ENCODE measurements at places on chromosomes 4 and X.

DNA sequence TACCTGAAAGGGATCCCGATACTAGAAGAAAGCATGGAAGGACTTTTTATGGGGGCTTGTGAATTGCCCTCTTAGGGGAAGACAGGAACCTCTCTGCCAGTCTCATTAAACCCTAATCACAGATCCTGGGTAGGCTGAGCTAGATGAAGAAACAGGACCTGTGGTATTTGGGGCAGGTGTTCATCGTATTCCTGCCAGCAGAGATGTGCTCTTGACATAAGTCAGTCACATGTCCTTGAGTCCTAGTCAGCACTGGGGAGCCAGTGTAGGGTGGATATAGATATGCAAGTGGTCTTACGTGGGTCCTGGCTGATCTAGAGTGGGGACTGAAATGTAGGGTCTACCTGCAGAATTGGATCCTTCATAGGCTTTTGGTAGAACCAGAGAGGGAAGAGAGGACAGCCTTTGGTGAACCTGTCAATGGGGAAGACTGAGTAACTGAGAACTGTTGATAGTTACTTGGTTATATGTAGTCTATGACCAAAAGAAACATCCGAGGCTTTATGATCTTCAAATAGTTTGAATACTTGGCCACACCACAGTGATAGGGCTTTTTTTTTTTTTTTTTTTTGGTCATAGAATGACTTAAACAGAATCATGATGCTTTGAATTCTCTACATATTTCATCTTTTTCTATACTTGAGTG is 63.5 kb upstream of the WDR1 start:
- no peak for DNase-seq

DNA sequence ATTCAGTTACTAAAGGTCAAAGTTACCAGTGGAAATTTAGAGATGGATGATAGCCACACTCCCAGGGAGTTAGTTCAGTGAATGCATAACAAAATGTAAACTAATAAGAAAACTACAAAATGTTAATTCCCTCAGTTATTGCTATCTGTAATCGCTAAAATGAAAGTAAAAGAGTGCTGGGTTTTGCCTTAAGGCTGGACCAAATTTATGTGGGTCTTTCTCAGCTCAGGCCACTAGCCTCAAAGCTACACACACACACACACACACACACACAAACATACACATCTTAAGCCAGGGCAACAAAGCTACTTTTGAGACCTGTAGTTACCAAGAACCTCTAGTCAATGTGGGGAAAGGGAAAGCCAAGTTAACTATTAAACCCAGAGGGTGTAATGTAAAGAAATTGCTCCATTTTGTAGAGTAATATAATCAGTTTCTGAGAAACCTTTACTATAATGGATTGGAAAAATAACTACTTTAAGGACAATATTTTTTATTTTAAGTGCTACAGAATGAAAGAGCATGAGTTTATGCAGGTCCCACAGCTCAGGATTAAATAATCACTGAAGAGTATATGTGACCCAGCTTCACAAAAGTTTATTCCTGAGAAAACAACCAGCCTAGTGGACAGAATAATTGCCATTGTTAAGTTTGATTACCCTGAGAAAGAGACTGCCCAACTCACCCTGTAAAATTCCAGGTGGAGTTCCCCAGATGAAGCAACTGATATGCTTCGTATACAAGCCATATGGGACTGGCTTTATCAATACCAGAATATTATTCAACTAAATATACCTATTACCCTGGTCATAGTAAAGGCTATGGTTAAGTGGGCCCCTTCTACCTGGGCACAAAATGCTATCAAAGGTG is 8.9 kb upstream of the UGT2A3 start:
- no peak for DNase-seq

DNA sequence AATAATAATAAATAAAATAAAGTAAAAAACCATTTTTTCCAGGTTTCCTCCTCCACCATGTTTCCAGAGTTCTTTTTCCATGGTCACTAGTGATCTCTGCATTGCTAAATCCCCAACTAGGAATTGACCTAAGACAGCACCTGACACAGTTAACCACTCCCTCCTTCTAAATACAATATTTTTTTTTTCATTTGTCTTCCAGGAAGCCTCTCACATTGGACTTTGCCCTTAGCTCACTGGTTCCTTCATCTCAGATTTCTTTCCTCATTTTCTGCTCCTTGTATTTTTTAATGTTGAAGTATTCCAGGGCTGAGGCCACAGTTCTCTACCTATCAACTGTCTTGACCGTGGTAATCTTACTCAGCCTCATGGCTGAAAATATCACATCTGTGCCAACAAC is 187.3 kb upstream of the FAM241A start:
- DNase-seq = no peak

GRCh38 chrX:68940601-68941000 is 111.8 kb downstream of the EFNB1 start:
- no peak for DNase-seq
